ENCODE measurements at places on chromosomes 2 and 18. TPM values are rescaled to one million over a fixed set of nuclear protein-coding genes. Genes with fewer than 3 reads are reported as not detected.

DNA sequence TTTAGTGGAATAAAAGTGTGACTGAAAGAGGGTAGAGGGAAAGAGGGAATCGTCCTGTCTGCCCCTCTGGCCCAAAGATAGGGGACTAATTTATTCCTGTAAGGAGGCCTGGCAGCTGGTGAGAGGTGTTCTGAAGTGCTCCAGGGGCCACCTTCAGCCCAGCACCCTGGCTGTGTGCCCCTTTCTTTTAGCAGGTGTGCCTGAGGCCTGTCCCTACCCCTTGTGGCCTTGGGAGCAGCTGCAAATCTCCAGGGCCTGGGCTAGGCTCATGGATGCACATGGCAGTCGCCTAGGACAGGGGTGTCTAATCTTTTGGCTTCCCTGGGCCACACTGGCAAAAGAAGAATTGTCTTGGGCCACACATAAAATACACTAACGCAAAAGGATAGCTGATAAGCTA, 37.3 kb downstream of the FHOD3 start:
- DNase-seq = no peak

Gene TCF23
- 0.11 TPM for total RNA-seq

Gene FAM117B
- 4.5 TPM for total RNA-seq

Gene CCDC141
- total RNA-seq = 88.7 TPM

DNA sequence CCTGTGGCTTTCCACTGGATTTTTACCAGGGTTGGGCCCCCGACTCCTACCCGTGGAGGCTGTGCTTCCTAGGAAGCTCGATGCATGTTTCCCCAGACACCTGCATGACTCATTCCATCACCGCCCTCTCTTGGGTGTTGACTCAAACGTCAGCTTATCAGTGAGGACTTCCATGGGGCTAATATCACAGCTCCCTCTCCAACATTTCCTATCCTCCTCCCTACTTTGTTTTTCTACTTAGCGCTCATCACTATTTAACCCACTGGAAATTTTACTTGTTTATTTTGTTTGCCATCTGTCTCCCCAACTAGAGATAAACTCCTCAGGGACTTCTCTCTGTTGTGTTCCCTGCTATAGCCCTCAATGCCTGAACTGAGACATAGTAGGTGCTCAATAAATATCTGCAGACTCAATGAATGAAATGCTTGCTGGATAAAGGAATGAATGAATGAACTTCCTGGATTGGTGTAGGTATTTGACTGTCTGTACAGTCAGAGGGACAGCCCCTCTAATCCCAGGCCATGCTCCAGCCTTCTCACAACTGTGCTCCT, 89.7 kb upstream of the MSH2 start:
- DNase-seq = no peak

Gene CPLX4
- total RNA-seq = not detected

- DNase-seq = peak; percentile 22
These were observed 281.1 kb upstream of the MGAT5 start for GRCh38 chr2:133972786-133973185.

DNA sequence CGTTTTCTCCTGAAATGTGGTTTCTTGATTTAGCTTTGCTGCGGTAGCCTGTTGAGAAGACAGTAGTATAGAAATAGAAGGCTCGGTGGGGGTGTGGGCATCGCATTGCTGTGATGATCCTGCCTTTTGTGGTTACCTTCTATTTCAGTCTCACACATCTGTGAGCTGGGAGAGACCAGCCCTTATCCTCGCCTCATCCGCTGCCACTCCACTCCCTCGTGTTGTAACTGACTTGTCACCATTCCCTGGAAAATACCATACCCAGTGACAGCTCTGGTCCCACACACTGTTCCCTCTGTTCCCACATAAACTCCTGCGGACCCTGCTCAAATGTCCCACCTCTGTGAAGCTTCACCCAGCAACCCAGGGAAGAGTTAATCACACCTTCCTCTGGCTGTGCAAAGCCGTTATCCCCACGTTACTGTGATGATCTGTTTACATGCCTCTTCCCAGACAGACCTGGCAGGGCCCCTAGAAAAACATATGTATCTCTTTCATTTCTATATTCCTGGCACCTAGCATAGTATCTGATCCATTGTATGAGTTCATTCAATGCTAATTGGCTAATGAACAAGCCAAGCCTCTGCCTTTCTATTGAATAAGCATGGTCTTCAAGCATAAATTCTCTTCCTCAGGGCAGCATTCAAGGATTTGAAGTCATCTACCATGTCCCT, 114.6 kb downstream of the MAPK4 start:
- no peak for DNase-seq

- DNase-seq = no peak
These were observed 17.2 kb upstream of the NAPG start for GRCh38 chr18:10508591-10508990.

Gene GGCX
- total RNA-seq = 31.2 TPM

DNA sequence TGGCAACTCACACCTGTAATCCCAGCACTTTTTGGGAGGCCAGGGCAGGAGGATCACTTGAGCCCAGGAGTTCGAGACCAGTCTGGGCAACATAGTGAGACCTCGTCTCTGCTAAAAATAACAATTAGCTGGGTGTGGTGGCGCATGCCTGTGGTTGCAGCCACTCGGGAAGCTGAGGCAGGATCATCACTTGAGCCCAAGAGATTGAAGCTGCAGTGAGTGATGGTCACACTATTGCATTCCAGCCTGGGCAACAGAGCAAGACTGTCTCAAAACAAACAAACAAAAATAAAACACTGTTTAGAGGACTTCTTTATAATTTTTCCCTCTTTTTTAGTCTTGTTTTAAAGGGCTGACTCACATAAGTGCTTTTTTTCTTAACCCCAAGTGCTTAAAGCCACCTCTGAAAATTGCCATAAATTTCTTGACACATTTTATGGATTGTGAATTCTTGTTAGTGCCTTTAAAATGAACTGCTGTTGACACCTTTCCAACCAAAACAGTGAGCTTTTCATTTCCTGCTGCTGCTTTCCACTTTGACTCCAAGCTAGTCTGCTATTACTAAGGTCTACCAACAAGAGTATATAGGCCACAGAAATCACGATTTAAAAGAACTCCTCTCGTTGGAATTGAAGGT, 41.7 kb downstream of the CYP20A1 start:
- DNase-seq = no peak

GRCh38 chr2:73822276-73822675, 6.5 kb upstream of the STAMBP start:
- DNase-seq = no peak

Gene DSEL
- total RNA-seq = 7.3 TPM

DNA sequence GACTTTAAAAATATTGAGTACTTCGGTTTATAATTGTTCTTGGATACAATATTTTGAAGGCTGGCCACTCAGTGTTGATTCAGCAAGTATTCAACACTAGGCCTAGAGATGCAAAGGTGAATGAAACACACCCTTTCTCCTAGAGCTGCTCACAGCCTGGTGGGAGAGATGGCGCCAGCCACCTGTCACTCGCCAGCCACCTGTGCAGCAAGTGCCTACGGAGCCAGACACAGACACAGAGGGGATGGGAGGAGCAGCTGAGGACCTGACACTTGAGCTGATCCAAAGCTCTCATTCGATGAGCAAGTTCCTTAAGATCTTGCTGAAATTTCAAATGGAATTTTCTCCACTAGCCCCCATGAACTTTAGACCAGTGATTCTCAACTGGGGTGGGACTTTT, 151.1 kb upstream of the RIOK3 start:
- DNase-seq = no peak

- no peak for DNase-seq
These were observed 139.4 kb upstream of the HAAO start for GRCh38 chr2:42931818-42932195.

DNA sequence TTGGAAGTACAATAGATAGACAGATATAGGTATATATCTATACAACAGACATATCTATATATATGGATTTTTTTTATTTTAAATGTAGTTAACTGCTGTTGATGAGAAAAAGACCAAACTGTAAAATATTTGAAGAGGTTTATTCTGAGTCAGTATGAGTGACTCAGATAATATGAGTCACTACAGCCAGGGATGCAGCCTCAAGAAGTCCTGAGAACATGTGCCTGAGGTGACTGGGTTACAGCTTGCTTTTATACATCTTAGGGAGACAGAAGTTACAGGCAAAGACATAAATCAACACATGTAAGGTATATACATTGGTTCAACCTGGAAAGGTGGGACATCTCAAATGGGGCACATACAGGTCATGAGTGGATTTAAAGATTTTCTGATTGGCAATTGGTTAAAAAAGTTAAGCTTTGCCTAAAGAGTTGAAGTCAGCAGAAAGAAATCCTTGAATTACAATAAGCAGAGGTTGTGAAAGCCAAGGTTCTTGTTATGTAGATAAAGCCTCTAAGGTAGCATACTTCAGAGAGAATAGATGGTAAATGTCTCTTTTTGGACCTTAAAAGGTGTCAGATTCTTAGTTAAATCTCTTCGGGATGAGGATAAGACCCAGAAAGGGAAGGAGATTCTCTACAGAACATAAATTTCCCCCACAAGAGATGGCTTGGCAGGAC, 149.9 kb downstream of the RBM43 start:
- DNase-seq = no peak

Gene ERMN
- 0.06 TPM for total RNA-seq

DNA sequence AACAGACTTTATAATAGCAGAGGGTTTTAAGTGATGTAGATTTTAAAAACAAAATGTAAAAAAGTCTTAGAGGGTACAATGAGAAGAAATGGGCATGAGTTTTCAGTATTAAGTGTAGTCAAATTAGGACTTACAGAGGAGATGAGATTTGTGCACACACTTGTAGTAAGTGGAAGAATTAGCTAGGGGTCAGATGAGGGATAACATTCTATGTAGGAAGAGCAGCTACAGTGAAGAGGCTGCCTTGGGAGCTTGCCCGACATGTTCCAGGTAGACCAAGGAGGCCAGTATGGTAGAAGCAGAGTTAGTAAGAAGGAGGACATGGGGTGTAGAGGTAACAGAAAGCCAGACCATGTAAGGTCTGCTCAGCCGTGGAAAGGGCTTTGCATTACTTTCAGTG, 189.2 kb upstream of the DSEL start:
- DNase-seq = no peak

Gene NT5C1B
- not detected for total RNA-seq

- no peak for DNase-seq
These were observed 701.4 kb downstream of the ERBB4 start for GRCh38 chr2:211837206-211837605.

DNA sequence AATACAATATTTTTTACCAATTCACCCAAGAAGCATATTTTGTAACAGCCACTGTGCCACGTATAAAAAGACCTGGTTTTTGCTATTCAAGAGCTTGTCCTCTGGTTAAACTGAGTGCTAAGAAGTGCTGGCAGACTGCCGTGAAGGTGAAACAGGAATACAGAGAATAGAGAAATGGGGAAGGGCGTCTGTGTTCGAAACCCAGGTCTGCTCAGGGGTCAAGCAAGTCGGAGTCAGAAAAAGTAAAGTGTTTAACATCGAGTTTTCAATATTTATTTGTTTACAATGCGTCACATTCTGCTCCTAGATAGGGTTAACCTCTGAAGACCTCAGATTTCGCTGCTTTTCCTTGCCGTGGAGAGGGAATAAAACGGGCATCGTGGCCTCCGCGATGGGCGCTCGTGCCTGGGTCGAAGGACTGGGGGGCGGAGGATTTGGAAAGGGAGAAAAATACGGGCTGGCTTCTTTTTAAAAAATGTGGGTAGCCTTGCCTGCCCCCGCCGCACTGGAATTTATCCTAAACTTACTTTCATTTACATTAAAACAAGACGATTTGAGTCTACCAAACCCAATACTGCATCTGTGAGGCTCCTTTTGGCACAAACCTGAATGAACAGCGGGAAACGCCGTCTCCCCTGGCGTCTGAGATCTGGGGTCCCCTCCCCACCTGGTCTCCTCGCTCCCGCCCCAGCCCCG, 1.1 kb upstream of the SNTG2 start:
- DNase-seq = no peak

DNA sequence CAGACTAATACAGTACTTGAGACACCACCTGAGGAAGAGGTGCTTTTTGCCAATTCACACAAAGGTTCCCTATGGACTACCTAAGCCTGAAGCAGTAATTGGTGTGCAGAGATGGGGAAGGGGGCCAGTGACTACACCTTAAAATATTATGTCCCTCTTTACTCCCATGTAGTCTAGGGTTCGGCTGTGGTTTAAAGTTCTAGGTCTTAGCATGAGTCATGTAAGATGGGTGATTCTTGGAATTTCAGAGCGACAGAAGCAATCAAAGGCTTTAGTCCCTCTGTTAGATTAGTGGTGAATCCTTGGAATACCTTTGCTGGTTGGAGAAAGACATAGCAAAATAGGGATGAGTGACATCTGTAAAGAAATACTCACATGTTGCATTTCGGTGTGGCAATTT, 14.3 kb upstream of the CCDC85A start:
- no peak for DNase-seq

- no peak for DNase-seq
These were observed 40.3 kb upstream of the ZEB2 start for GRCh38 chr2:144560251-144560650.

Gene ALPP
- total RNA-seq = not detected

- no peak for DNase-seq
These were observed 87.8 kb downstream of the PDE11A start for GRCh38 chr2:177984749-177985148.

DNA sequence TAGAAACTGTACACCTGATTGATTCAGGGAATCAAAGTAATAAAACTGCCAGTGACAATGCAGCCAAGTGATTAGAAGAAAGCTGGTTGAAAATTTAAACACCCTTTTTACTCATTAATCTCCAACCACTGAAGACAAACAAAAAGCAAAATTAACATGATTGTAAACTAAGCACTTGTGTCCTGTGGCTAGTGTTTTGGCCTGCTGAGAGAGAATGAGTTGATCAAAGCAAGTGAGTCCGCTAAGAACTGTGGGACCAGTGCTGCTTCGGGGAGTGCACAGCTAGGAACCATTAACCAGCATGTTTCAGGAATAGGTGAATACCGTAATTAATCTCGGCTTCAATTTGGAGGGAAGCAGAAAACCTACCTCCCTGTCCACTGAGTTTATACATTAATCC, 13.6 kb upstream of the PAPOLG start:
- no peak for DNase-seq

- no peak for DNase-seq
These were observed 95.0 kb downstream of the MSH2 start for GRCh38 chr2:47497843-47498460.

DNA sequence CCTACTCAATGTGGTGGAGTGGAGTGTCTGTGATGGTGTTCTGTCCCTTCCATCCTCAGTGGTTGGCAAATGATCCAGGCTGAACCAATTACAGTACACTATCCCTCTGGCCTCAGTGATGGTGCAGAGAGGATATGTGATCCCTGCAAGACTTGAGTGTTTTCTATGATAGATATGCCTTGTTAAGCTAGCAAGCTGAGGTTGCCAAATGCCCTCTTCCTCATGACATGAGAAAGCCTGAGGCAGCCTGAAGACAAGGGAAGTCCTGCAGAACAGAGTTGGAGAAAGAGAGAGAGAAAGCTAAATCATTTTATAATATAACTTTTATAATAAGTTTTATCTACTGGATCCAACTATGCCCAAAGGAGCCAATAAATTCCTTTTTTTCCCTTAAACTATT, 41.6 kb upstream of the GORASP2 start:
- no peak for DNase-seq

- no peak for DNase-seq
These were observed 60.0 kb upstream of the PXDN start for GRCh38 chr2:1804351-1804771.

GRCh38 chr2:176579608-176580007, 310.4 kb downstream of the MTX2 start:
- no peak for DNase-seq

- no peak for DNase-seq
These were observed 46.5 kb downstream of the TRAK2 start for GRCh38 chr2:201404699-201405280.

- no peak for DNase-seq
These were observed 43.4 kb upstream of the DNAJC10 start for GRCh38 chr2:182672466-182673165.

- DNase-seq = no peak
These were observed 70.2 kb downstream of the LRRC30 start for GRCh38 chr18:7301094-7301493.
